ENCODE measurements at places on chromosomes 11 and 22.

GRCh38 chr22:47112994-47113852, 350.8 kb downstream of the TBC1D22A start:
- DNase-seq = no peak

- no peak for DNase-seq
Measured at GRCh38 chr11:86374586-86374985, at the start of gene CCDC81. TSS of gene CCDC81 (plus strand) at chr11:86374887. CDS start at chr11:86375164, 277 bp downstream.

DNA sequence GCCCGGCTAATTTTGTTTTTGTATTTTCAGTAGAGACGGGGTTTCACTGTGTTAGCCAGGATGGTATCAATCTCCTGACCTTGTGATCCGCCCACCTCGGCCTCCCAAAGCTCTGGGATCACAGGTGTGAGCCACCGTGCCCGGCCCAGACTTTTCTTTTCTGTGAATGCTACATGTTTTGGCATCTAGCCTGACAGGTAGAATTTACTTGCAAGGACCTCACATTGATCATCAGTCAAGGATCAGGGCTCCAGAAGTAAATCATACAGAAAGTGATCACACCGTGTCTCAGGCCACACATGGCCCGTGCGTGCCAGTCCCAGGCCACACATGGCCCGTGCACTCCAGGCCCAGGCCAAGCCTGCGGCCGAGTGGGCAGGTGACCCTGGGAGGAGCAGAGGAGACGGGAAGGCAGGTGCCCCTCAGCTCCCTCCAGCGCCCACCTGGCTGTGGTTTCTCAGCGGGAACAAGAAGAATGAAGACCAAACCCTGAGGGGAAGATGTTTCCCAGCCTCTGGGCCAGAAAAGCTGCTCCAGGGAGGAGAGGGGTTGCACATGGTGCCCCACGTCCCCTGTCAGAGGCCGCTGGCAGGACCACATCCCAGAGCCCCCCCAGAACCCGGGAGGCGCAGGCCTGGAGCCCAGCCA, 76.2 kb downstream of the BRD1 start:
- DNase-seq = no peak

DNA sequence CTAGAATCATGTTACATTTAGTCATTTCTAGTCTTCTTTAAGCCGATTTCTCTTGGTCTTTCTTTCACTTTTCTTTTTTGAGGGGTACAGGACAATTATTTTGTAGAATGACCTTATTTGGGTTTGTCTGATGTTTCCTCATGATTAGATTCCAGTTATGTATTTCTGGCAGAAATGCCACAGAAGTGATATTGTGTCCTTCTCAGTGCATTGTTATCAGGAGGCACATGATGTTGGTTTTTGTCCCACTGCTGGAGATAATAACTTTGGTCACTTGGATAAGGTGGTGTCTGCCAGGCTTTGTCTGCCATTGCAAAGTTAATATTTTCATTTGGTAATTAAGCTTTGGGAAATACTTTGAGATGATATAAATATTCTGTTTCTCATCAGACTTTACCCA, 100.3 kb downstream of the RRM1 start:
- DNase-seq = no peak

DNA sequence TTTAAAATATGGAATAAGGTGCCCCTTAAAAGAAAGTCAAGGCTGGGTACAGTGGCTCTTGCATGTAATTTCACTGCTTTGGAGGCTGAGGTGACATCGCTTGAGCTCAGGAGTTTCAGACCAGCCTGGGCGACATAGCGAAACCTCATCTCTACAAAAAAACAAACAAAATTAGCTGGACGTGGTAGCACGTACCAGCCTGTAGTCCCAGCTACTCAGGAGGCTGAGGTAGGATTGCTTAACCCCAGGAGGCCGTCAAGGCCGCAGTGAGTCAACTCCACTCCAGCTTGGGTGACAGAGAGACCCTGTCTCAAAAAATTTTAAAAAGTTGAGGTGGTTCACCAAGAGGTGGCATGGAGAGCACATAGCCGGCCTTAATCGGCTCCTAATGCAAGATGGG, 17.7 kb upstream of the ADORA2A start:
- no peak for DNase-seq

- no peak for DNase-seq
Measured at GRCh38 chr11:44837661-44838060, 110.9 kb downstream of the TSPAN18 start.

DNA sequence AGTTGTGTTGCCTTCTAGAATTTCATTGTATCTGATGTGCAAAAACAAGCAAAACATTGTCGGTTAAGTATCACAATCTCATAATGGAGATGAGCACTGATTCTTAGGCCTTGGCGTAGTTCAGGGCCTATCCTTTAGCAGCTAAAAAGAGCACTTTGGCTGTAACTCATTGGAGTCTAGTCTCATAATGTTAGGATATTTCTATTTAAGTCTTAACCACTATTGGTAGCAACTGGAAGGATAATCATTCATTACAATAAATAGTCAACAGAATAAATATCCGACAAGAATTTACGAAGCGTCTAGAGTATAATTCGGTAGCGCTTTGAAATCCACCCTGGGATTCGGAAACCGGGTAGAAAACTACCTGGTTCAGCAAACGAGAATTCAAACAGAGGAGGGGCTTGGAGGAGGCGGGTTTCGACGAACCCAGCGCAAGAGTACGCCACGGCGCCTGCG, 461 bp upstream of the EED start:
- DNase-seq = peak; percentile 40

All from D721Med (cell line).